Midbrain (tissue), 1 donor: ENCODE measurements at places on chromosomes 2 and 18.

DNA sequence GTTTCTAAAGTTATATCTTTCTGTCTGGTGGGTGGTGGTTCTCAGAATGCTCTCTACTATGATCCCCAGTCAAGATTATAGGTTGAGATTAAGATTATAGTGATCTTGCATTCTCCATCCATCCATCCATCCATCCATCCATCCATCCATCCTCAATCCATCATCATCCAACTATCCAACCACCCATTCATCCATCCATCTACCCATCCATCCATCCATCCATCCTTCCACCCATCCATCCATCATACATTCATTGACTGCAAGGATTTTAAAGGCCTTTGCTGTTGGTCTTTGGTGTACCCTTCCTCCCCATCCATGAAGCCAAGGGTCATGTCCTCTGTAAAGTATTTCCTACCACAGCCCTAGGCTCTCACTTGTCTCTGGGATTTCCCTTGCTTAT is 13.1 kb downstream of the GLI2 start:
- DNase-seq, result no peak

- no peak for DNase-seq
Measured at GRCh38 chr18:47969816-47970215, 39.4 kb upstream of the SMAD2 start.

GRCh38 chr18:32769586-32770053 is 3.2 kb downstream of the KLHL14 start:
- no peak for DNase-seq

DNA sequence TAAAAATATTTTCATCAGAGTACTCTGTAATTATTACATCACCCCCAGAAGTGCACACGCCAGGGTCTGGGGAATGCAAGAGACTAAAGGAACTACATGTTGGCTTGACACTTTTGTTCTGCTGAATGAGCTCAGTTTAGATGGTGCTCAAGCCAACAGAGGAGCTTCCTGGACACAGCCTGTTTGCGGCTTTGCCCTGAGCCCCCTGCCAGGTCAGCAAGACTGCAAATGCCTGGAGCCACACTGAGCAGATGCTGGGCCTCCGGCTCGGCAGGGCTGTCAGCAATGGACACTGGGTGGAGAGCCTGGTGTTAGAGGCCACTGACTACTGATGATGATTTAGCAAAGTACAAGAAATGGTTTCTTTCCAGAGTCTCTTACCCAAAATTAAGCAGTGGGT is 31.9 kb downstream of the PTPN18 start:
- no peak for DNase-seq

DNA sequence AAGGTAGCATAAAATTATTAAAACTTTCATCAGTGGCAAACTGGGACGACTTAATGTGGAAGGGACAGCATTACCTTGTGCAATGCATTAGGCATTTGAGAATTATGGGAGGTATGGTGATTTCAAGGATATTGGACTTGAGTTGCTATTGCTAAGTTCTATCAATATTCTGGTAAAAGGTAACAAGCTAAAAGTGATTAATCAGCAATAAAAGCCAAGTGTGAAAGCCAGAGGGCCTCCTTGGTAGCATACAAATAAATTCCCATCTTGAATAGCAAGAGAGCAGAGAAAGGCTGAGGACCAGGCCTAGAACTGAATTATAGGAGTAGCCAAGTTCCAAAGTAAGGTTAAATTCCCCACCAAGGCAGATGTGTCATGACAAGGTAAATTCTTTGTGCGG is 74.2 kb upstream of the KCNH7 start:
- DNase-seq, result no peak

DNA sequence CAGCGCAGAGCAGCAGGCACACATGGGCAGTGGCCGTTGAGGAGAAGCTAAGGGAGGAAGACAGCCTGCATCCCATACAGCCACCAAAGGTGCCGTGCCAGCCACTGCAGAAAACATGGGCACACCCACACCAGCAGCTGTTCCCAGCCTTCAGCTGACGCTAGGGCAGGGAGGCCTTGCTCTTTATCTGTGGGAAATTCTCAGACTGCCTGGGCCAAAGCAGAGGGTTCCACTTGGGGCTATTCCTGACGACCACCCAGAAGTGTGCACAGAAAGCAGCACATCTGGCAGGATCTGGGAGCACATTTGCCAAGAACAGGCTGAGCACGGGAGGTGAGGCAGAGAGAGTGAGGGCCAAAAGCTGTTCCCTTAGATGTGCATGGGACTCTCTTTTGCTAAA is 101.3 kb upstream of the SOX11 start:
- no peak for DNase-seq

DNA sequence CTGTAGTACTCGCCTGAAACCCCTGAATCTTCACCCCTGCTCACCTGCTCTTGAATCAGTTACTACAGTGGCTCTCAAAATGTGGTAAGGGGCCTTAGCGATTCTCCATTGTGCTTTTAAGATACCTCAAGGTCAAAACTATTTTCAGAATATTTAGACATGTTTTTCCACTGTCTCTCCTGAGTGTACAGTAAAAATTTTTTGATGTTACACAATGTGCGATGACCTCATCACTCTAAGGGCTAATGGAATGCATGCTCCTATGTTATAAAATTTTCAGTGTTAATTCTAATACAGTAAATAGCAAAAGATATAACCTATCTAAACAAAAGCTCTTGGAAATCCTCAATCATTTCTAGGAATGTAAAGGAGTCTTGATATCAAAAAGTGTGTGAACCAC is 336.9 kb upstream of the PKDCC start:
- DNase-seq, result no peak

- DNase-seq, result no peak
Measured at GRCh38 chr2:222756951-222757650, 85.6 kb downstream of the MOGAT1 start.
